ENCODE measurements at places on chromosomes 5 and 9.
A peak's percentile ranks its signal among the peaks of the same experiment; 100 is the strongest.

DNA sequence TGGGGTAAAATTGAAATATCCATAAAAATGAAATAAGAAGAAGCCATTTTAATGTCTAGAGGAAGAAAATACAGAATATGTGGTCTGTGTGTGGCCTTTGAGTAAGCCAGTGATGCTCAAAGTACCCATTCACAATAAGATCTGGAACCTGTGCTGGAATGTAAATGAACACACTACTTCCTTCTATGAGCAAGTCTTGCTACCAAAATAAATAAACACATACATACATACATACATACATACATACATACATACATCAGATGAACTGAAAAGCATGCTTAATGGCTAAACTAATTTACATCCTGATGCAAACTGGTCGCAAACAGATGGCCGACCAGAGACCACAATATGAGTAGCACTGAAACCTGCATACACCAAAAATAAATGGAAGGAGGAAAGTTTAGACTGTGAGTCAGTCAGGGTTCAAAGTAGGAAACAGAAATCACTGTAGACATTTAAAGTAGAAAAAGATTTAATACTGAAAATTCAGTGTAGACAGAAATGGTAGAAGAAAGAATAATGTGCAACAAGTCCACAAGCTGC lies 317.6 kb downstream of the CAAP1 start:
- no peak for DNase-seq

GRCh38 chr9:136634904-136635303 lies 27.8 kb upstream of the EGFL7 start:
- DNase-seq: no peak

- DNase-seq: no peak
These were observed 9.6 kb upstream of the AHRR start for GRCh38 chr5:311963-312362.

- DNase-seq: no peak
These were observed 25.4 kb upstream of the SSBP2 start for GRCh38 chr5:81776258-81776657.

- DNase-seq: no peak
These were observed 42.9 kb upstream of the HAND1 start for GRCh38 chr5:154520861-154521453.

GRCh38 chr5:3380689-3381088 lies 214.9 kb upstream of the IRX1 start:
- no peak for DNase-seq

GRCh38 chr5:140576776-140577201 lies 12.2 kb downstream of the SLC35A4 start:
- no peak for DNase-seq

GRCh38 chr5:10826971-10827370 lies 65.9 kb upstream of the DAP start:
- DNase-seq: no peak

DNA sequence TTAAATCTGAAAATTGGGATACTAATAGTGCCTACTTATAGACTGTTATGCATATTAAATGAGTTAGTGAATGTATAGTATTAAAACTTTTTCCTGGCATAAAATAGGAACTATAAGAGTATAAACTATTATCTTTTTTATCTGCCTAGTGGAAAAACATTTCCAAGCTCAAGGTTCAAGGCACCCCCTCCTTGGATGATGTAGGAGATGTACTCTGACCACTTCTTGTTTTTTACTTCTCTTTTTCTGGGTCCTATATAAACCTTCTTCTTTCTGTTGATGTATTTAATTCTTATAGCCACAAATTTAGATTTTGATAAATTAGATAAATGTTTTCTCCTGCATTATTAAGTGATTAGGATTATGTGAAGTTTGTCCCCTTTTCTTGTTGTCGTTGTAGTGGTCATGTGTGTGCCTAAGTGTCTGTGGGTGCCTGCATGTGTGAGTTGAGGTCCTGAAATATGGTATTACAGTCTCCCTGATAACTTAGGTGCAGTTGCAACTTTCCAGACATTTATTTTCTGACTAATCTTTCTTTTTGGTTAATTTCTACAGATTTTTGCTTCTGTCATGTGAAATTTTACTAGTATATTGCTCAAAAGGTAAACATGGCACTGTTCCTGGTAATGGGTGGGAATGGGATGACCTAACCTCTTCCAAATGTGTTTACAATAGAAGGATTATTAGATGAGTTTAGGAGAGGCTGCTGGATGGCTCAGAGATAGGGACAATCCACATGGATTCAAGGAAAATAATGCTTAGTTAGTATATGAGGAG lies 160.8 kb upstream of the CDKN2B start:
- no peak for DNase-seq

DNA sequence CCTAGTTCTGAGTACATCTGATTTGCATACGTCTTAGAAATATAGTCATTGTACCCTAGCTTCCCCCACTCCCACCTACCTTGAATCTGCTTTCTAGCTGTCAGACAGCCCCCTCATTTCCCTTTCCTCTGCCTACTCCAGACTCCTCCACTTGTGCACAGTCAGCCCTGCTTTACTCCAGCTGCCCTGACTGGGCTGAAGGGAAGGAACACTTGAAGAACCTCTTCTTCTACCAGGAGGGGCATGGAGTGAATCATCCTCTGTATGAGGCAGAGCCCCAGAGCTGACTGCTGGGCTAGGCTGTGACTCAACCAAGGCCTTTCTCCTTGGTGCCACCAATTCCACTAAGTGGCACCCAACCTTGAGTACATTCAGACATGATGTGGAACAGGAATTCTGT lies 18.1 kb upstream of the ZFR start:
- DNase-seq: no peak

DNA sequence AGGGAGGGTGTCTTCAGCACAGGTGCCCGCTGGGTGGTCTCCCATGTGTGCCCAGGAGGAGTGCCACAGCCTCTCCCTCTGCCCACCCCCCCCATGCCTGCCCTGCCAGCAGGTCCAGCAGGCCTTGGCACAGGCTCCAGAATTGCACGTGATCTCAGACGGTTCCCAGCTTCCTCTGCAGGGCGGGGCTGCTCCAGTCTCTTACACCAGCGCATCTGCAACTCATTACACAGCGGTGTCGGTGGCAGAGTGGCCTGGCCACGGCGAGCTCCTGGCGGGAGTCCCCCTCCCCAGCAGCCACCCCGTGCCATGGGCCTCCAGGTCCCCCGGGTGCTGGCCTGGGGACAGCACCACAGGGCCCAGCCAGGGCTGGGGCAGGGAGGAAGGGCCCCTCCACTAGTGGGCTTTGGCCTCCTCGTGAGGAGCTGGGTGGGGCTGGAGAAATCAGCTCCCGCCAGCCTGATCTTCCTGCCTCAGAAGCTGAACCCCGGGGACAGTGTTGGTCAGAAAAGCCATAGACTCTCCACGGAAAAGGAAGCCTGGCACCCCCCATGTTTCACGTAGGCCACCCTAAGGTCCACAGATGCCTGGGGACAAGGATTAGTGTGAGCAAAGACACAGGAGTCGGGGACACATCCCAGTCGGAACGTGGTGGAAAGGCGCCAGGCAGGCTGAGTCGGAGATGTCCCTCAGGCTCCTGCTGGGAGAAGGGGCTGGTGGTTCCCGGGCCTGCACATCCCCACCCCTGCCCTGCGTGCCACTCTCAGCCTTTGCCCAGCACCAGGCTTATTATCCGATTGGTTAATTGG lies 40.2 kb downstream of the RXRA start:
- peak; percentile 75 for DNase-seq

DNA sequence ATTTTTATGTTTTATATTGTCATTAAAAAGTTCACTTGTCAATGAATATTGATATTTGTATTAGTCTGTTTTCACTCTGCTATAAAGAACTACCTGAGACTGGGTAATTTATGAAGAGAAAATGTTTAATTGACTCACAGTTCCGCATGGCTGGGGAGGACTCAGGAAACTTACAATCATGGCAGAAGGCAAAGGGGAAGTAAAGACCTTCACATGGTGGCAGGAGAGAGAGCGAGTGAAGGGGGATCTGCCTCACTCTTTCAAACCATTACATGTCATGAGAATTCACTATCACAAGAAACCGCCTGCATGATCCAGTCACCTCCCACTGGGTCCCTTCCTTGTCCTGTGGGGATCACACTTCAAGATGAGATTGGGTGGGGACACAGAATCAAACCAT lies 27.4 kb downstream of the SRD5A1 start:
- no peak for DNase-seq

All from NCI-H1105 (cell line).